K562 (cell line): ENCODE measurements at places on chromosomes 3 and 15. TPM values are rescaled to one million over a fixed set of nuclear protein-coding genes. Genes with fewer than 3 reads are reported as not detected.

DNA sequence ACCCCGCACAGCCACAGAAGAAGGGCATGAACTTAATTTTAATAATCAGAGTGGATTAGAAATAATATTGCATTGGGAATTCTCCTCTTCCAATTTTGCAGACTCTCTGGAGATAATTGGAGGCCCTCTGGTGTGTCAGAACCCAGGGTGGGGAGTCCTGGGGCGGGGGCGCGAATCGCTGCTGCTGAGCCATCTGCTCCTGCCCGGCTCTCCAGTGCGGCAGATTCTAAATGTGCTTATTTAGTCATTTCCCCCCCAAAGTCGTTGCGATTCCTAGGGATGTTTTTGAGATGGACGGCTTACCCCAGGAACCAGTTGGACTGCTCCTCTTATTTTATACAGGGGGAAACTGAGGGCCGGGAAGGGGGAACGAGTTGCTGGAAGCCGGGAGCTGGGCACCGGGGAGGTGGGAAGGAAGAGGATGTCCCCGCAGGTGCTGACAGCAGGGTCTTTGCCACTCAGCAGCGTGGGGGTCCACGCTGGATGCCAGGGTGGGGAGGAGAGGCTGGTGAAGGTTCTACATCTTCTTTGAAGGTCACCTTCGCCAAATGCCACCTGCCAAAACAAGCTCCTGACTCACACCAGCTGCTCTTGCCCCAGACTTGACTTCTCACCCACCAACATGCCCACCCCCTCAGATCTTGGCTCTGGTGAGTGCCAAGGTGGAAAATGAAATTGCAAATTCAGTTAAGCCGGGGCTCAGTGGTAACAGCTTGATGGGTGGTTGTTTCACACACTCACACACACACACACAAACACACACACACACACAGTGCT is 91.3 kb upstream of the PRR23E start:
- no peak for DNase-seq

DNA sequence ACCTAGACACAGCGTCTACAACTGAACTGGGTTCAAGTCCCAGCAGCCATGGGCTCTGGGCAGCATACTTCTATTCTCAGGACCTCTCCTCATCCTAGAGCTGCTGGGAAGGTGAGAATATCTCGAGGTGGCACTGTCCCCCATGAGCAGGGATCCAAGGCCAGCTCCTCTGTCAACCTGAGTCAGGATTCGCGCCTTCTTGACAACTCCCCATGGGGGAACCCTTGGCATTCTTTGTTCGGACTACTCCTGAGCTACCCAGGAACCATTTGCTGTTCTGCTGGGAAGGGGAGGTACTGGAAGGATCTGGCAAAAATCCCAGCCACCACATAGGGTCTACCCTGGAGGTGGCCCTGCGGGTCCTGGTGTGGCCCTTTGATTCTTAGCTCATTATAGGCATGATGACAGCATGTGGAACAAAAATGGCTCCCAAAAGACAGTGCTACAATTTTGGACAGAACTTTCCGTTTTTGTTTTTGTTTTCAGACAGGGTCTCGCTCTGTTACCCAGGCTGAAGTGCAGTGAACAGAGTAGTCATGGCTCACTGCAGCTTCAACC is 22.3 kb downstream of the PLXNB1 start:
- DNase-seq: no peak

GRCh38 chr3:59535791-59536221 is 486.0 kb upstream of the CFAP20DC start:
- no peak for DNase-seq

GRCh38 chr3:149592758-149593240 is 65.0 kb downstream of the WWTR1 start:
- no peak for DNase-seq

DNA sequence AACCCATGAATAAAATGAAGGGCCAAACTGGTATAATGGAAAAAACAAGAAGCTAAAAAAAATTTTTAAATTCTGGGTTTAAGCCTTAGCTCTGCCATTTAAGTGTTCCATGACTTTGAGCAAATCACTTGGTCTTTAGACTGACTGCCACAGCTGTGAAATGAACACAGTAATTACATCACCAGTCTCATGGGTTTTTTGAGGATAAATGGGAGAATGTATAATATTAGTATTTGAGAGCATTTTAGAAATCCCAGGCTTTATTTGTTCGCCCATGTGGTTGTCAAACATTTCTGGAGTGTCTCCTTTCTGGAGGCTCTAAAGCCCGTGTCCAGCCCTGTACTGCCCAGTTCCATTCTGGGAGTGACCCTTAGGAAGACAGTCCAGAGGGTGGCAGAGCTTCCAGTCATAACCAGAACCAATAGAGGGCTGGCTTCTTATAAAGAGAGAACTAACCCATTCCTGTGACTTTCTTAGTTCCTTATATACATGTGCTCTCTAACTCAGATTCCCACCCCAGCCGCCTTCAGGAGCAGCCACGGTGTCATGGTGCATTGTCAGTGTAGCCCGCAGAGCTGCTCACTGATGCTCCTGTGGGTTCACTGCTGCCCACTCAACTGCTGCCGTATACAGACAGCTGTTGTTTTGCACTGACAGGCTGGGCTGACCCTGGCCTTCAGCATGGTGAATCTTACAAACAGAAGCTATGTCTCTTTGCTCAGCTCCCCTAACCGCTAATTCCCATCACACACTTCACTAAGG is 44.7 kb downstream of the BOC start:
- no peak for DNase-seq

The THPO gene
- 0.40 and 0.62 TPM in 2 replicates for total RNA-seq
